ENCODE measurements at places on chromosomes 13 and 19.

GRCh38 chr19:13842291-13843103 is 34.4 kb upstream of the NANOS3 start:
- DNase-seq = peak; percentile 70

DNA sequence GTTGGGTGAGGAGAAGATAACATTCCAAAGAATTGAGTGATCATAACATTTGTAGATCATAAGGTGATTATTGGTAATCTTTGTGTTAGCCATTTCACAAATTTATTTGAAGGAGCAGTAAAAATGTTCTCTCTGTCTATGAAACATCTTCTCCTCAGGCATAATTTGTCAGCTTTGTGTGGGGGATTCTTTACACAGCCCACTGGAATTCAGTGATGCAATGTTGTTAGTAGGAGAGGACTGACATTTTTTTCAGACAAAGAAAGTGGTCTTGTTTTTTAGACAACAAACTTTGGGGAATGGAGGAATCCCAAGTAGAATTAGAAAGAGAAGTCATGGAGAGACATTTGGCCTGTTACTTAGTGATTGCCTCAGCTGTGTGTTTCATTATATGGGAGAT is 100.3 kb downstream of the ITGBL1 start:
- no peak for DNase-seq

DNA sequence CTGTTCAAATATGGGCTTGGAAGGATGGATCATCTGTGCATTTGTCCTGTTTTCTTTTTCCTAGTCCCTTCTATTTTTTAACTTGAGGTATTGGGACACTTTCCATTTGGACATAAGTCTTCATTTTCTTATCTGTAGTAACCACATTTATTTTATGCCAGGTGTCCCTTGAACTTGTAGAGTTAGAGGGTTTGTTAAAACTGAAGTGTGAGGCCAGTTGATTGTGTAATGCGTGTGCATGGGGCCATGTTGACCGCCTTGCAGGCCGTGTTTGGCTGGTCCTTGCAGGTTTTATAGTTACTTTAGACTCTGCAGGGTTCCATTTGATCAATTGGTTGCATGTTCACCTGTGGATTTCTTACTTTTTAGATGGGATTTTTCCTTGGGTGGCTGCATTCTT is 21.0 kb downstream of the SAE1 start:
- DNase-seq = no peak

GRCh38 chr13:41008349-41008980 is 10.7 kb downstream of the ELF1 start:
- DNase-seq = no peak

GRCh38 chr13:110477706-110478245 is 83.7 kb downstream of the RAB20 start:
- DNase-seq = no peak

Data from NCI-H82 (cell line).